Uterus (tissue), 4 donors: ENCODE measurements at places on chromosomes 1 and 21. TPM values are rescaled to one million over a fixed set of nuclear protein-coding genes. Genes with fewer than 3 reads are reported as not detected.

Gene PGLYRP3
- total RNA-seq, result not detected

Gene IVL
- total RNA-seq, result not detected

Gene ADORA1
- 3.0 TPM for total RNA-seq

Gene CLIC6
- total RNA-seq, result 0.51 TPM

Gene CD5L
- not detected for total RNA-seq
